Activated CD4-positive, alpha-beta T cell treated with anti-CD3 and anti-CD28 coated beads, Interleukin-2, amount 50 U/mL, for 4 hours (primary cell): ENCODE measurements at places on chromosomes 12 and 14.

DNA sequence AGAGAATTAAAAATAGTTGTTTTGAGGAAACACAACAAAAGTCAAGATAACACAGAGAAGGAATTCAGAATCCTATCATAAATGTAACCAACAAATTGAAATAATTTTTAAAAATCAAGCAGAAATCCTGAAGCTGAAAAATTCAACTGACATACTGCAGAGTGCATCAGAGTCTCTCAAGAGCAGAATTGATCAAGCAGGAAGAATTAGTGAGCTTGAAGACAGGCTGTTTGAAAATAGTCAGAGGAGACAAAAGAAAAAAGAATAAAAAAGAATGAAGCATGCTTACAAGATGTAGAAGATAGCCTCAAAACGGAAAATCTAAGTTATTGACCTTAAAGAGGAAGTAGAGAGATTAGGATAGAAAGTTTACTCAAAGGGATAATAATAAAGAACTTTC, 65.8 kb upstream of the PPP2R5C start:
- DNase-seq, result no peak

DNA sequence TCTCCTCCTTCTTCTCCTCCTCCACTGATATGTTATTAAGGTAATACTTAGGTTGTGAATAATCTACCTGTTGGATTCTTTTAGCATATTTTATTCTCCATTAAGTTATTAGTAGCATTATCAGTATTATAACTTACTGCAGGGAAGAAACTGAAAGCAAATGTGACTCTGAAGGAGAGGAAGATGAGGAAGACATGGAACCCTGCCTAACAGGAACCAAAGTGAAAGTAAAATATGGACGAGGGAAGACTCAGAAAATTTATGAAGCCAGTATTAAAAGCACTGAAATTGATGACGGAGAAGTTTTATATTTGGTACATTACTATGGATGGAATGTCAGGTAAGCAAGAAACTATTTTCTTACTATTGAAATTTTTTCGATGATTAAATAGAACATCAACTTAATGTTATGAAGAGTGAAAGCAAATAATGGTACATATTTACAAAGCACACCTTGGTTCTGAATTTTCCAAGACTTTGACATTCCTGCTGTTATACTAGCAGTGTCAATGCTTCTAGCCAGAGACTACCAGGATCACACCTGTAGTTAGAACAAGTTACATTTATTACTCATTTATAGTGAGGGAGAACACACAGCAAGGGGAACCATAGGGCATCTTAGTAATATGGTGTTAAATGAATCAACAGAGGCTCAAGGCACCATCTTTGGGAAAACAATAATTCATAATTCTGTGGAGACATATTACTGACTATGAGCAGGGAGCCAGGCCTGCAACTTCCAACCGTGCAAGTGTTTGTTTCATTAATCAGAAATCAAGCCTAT, 42.0 kb upstream of the TOMM20L start:
- no peak for DNase-seq

DNA sequence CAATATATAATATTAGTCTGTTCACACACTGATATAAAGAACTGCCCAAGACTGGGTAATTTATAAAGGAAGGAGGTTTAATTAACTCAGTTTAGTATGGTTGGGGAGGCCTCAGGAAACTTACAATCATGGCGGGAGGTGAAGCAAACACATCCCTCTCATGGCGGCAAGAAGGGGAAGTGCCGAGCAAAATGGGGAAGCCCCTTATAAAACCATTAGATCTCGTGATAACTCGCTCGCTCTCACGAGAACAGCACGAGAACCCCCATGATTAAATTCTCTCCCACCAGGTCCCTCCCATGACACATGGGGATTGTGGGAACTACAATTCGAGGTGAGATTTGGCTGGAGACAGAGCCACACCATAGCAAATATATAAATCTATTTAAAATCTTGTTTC, 269.8 kb downstream of the ATP23 start:
- no peak for DNase-seq

- no peak for DNase-seq
Observed at GRCh38 chr12:128827724-128828123, 4.0 kb upstream of the SLC15A4 start.

- DNase-seq, result no peak
Observed at GRCh38 chr12:15497671-15498292, 175.5 kb downstream of the PTPRO start.

DNA sequence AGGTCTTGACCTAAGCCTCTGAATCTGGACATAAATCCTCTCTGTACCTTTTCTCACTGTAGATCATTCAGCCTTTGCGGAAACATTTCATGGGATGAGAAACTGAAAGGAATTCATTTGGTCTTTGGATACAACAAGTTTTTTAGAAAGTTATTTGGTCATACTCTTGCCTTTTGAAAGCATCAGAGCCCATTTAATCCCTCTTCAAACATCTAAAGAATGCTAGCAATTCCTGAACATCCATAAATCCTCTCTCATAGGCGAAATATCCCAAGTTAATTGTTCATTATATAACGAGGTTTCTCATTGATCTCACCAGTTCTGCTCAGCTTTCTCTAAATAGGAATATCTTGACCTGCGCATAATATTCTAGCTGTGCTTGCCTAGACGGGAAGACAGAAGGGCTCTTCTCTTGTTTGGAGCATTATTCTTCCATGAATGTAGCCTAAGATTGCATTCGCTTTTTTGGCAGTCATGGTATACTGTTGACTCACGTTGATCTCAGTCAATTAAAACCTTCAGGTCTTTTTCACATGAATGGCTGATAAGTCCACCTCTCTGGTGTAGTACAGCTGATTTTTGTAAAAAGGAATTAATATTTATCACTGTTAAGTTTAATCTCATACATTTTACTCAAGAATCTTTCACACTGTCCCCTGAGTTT, 24.1 kb downstream of the NTN4 start:
- DNase-seq, result no peak

DNA sequence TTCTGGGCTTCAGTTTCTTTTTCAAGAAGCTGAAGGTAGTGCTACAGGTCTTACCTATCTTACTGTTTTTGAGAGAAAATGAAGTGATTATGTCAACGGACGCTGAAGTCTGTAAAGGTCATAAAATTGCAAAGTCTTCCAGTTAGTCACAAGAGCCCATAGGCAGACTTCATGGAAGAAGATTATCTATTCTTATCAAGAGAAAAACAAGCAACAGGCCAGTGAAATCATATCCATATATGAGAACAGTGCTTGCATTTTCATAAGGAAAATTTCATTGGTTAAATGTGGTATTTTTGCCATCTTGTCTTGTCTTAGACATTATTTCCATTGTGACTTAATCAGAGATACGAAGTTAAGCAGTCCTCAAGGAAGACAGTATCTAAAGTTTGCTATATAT, 412.7 kb upstream of the SEL1L start:
- no peak for DNase-seq
